ENCODE measurements at places on chromosomes 11 and 22.

GRCh38 chr11:114607753-114608459, 12.3 kb upstream of the NXPE4 start:
- no peak for DNase-seq

DNA sequence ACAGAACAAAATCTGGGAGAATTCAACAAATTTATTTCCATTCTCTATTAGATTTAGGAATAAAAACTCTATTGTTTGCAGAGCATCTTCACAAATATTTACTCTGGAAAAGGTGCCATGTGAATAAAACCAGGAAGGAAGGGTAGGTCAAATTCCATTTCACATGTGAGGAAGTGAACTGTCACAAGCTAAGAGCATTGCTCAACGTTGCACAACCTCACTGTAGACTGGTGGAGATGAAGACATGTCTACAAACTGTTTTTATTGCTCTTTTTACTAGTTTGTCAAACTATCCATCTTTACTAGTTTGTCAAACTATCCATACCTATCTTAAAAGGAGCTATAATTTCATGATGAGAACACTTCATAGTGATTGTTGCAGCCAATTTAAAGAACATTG, 236.4 kb downstream of the CNTN5 start:
- DNase-seq, result no peak

- DNase-seq, result no peak
Observed at GRCh38 chr11:26914968-26915367, 78.9 kb upstream of the FIBIN start.

DNA sequence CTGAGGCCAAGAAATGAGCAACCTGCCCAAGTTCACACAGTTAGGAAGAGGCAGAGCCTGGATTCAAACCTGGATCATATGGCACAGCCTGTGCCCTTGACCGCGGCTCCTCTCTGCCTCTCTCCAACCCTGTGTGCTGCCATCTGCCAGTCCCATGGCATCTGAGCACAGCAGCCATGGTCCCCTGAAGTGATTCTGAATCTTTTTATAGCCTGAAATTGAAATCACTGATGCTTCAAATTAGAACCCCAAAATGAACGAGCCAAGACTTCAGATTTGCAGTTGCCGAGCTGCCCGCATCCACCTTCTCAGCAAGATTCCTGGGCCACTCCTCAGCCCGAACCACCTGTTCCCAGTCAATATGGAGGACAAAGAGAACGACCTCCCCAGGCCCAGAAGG, 252.7 kb downstream of the CTTN start:
- no peak for DNase-seq

- DNase-seq, result no peak
Observed at GRCh38 chr11:95345651-95346050, 114.6 kb upstream of the SESN3 start.

DNA sequence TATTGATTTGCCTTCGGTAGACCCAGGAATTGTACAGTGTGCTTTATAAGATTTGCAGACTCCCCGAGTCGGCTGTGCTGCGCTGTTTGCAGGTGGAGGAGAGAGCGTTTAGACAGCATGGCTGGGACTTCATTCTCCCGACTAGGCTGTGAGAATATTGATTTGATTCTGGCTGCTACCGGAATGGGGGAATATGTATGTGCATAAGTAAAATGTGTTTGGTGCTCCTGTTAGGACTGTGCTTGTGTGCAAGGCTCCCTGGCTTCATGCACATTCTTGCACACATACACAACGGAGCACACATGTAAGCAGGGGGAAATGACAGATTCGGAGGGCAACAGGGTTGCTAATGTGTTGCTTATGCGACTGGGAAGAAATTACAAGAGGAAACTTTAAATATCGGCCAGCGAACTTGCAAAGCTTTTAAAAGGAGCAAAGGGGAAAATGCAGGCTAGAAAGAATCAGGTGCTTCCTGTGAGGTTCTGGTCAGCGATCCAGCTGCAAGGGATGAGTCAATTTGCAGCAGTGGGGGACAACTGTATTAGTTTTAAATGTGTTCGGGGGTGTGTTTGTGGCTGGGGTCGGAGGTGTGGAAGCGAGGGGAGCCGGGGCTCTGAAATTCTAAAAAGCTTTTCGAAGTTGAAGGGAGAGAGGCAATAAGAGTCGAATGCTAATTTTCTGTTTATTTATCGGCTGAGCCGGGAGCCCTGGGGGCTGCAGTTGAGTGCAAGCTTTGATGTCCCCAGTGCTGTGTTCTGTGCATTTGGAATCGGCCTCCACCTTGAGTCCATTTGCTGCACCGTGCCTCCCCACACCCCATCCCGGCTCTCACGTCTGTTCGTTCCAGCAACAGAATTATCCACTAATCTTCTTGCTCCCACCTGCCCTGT, 731 bp downstream of the NTM start:
- no peak for DNase-seq

GRCh38 chr11:134481135-134481534, 69.1 kb upstream of the B3GAT1 start:
- no peak for DNase-seq

DNA sequence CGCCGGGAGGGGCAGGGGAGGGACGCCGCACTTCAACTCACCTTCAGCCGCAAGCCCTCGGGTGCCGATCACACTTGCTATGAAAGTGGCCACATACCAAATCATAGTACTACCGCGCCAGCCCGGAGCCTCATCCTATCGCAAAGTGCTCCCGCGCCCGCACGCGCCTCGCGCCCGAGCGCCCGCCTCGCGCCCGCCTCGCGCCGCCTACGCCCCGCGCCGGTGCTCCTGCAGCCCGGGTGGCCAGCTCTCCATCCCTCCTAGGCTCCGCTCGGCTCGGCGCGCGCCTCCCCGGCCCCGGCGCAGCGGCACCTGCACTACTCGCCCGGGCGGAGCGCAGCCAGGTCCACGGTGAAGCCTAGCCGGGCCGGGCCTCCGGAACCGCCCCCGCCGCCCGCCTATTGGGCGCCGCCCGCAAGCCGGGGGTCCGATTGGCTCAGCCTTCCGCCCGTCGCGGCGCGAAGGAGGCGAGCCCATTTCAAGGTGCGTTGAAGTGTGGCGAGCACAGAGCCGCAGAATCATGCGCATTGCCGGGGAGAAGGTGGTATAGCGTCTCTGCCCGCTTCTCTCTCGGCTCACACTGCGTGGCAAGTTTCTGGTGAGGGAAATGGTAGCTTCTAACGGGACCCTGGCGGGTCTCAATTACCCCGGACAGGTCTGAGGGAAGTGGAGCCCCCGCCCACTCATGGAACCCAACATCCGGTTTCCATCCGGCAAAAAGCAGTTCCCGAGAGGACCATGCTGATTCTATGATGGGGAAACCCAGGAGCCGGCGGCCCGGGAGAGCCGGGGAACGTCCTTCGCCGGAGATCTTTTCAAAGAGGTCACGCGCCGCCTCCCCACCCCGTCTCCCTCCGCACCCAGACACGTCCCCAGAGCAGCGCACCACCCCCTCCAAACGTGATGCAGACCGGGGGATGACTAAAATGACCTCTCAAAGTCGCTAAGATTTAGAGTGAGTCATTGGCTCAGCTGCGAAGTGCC, at the start of gene IGSF9B:
Gene IGSF9B, minus strand, starts transcription at position 319 of the 984 bp plus-strand sequence. Its CDS starts 214 bp downstream, at position 105.
- peak; percentile 81 for DNase-seq

- no peak for DNase-seq
Observed at GRCh38 chr22:44935724-44936123, 74.1 kb downstream of the PHF21B start.

- no peak for DNase-seq
Observed at GRCh38 chr11:47915783-47916182, 64.6 kb upstream of the PTPRJ start.

GRCh38 chr11:130022799-130023198, 20.2 kb upstream of the PRDM10 start:
- DNase-seq, result no peak

Measured in stimulated activated CD8-positive, alpha-beta memory T cell treated with anti-CD3 and anti-CD28 coated beads, Interleukin-4, amount 100 ng/mL, for 4 hours (primary cell).